ENCODE measurements at places on chromosomes 5 and 9. TPM values are rescaled to one million over a fixed set of nuclear protein-coding genes. Genes with fewer than 3 reads are reported as not detected.

The DMGDH gene
- total RNA-seq = not detected

The AHRR gene
- total RNA-seq = 41.6 TPM

The ANKDD1B gene
- 0.26 TPM for total RNA-seq

GRCh38 chr5:16568875-16569580 lies 47.8 kb downstream of the RETREG1 start:
- no peak overlapping the region for H3K4me3 ChIP-seq
- peaks cover 14% of the 10 kb centered on the region for H3K4me1 ChIP-seq
- peaks cover 29% of the 10 kb centered on the region for H3K36me3 ChIP-seq
- no peak overlapping the region for H3K27ac ChIP-seq
- H3K27me3 ChIP-seq = no peaks in the 10 kb centered on the region

GRCh38 chr9:75064307-75065025 lies 23.5 kb downstream of the NMRK1 start:
- no peaks in the 10 kb centered on the region for H3K4me1 ChIP-seq
- peaks cover 10% of the 10 kb centered on the region for H3K36me3 ChIP-seq
- no peak overlapping the region for H3K27ac ChIP-seq
- no peaks in the 10 kb centered on the region for H3K27me3 ChIP-seq
- DNase-seq = no peak

DNA sequence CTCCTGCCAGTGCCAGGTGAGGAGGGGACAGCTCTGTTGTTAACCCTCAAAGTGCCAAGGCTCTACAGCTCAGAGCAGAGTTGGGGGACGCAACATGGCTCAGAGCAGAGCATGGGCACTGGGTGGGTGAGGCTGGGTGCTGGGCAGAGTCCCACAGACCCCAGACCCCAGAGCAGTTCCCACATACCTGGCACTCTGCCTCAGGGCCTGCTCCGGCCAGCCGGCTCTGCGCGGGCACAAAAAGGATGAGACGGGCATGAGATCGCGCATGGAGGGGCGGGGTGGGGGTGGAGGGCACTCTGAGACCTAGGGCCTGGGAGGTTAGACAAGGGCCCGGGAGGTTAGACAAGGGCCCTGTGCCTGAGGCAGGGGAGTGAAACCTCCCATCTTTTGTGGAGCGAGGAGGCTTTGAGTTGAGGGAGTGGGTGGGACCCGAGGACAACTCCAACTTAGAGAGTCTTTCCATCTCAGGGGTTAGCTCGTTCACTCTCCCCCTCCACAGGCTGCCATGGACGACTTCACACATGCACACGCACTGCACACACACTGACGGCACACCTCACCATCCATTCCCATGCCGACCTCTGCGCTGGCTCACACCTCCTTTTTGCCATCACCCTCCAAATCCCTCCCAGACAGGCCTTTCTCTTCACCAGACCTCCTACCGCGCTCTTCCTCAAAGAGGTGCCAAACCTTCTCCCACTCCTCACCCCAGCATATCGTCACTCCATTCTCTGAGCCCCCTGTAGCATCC lies 22.0 kb downstream of the PCDH1 start:
- no peaks in the 10 kb centered on the region for H3K36me3 ChIP-seq
- no peaks in the 10 kb centered on the region for H3K4me1 ChIP-seq
- no peak overlapping the region for H3K27ac ChIP-seq
- peaks cover 3% of the 10 kb centered on the region for H3K27me3 ChIP-seq

GRCh38 chr5:149256451-149256850 lies 15.2 kb upstream of the AFAP1L1 start:
- H3K36me3 ChIP-seq = no peaks in the 10 kb centered on the region
- H3K27me3 ChIP-seq = peaks cover 8% of the 10 kb centered on the region
- H3K4me1 ChIP-seq = no peaks in the 10 kb centered on the region
- no peak overlapping the region for H3K27ac ChIP-seq
- no peak for DNase-seq

DNA sequence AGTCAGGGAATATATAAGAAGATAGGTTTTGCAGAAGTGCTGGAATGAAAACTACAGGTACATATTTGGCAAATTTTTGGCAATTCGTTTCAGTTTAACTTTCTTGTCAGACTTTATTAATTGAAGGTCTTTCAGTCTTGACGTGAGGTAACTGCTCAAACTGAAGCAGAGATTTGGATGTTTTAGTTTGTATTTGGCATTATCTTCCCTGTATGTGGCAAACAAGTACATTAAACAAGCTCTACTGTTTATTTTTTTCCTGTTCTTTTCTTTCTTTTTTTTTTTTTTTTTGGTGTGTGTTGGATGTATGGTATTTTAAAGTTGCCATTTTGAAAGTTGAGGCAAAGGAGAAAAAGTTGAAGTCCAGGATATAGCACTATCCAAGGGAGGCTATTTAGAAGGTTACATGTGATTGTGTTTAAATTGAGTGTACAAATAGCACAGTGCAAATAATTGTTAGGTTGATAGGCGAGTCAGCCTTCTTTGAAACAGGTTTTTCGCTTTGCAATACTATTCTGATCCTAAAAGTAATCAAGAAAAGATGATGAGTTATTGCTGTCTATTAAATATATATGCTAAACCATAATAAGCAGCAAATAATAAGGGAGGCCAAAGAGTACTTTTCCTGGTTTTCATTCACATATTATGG lies 2.2 kb downstream of the PBX3 start:
- peaks cover 31% of the 10 kb centered on the region for H3K4me1 ChIP-seq
- no peak overlapping the region for H3K27ac ChIP-seq
- H3K36me3 ChIP-seq = peaks cover 16% of the 10 kb centered on the region
- no peak for DNase-seq

DNA sequence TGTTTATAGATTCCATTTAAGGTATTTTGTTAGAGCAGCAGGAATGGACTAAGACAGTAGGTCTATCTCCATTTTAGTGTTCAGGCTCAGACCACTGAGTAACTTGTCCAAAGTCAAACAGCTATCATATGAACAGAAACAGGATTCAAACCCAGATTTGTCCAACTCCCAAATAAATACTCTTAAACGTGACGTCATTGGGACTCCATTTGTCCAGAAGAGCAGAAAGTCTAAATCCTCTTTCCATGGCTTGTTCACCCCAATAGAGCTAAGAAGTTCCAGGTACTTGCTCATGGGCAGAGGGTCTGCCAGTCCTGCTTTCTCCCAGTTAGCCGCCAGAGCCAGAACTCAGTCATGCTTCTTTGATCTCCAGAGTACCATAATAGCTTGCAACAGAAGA lies 16.3 kb upstream of the VLDLR start:
- H3K27me3 ChIP-seq = peaks cover 13% of the 10 kb centered on the region
- H3K36me3 ChIP-seq = no peaks in the 10 kb centered on the region
- peaks cover 4% of the 10 kb centered on the region for H3K4me1 ChIP-seq
- DNase-seq = no peak
- no peak overlapping the region for H3K27ac ChIP-seq

GRCh38 chr5:74530326-74531050 lies 110.0 kb downstream of the ENC1 start:
- DNase-seq = no peak
- no peaks in the 10 kb centered on the region for H3K4me1 ChIP-seq
- no peak overlapping the region for H3K4me3 ChIP-seq
- peaks cover 1% of the 10 kb centered on the region for H3K27me3 ChIP-seq
- no peaks in the 10 kb centered on the region for H3K36me3 ChIP-seq

DNA sequence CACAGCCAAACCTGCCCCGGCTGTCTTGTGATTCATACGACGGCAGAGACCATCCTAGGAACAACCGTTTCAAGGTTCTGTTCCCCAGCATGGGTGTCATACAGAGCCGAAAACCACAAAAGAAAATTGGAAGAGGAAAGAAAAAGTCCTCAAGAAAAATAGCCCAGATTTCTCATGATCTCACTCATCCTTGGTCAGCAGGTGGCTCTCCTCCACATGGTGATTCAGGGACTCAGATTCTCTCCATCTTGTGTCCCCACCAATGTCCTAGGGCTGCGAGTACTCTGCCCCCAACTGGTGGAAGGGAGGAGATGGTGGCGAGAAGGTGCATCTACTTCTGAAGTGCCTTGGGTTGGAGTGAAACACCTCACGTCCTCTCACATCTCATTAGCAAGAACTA lies 25.6 kb downstream of the PDZD2 start:
- H3K27me3 ChIP-seq = no peaks in the 10 kb centered on the region
- no peaks in the 10 kb centered on the region for H3K4me1 ChIP-seq
- no peak overlapping the region for H3K4me3 ChIP-seq
- no peak overlapping the region for H3K27ac ChIP-seq

- no peak overlapping the region for H3K4me3 ChIP-seq
- peaks cover 3% of the 10 kb centered on the region for H3K36me3 ChIP-seq
- DNase-seq = no peak
- H3K4me1 ChIP-seq = peaks cover 3% of the 10 kb centered on the region
- no peak overlapping the region for H3K27ac ChIP-seq
These were observed 95.3 kb downstream of the GALNT10 start for GRCh38 chr5:154285661-154286408.

Data from activated naive CD8-positive, alpha-beta T cell treated with anti-CD3 and anti-CD28 coated beads, Interleukin-2, amount 10 ng/mL, durations not matched to agents 7 days and 5 days (primary cell).